ENCODE measurements at places on chromosomes 12 and 14.

- no peak for DNase-seq
These were observed 23.4 kb downstream of the KIF26A start for GRCh38 chr14:104161602-104162367.

DNA sequence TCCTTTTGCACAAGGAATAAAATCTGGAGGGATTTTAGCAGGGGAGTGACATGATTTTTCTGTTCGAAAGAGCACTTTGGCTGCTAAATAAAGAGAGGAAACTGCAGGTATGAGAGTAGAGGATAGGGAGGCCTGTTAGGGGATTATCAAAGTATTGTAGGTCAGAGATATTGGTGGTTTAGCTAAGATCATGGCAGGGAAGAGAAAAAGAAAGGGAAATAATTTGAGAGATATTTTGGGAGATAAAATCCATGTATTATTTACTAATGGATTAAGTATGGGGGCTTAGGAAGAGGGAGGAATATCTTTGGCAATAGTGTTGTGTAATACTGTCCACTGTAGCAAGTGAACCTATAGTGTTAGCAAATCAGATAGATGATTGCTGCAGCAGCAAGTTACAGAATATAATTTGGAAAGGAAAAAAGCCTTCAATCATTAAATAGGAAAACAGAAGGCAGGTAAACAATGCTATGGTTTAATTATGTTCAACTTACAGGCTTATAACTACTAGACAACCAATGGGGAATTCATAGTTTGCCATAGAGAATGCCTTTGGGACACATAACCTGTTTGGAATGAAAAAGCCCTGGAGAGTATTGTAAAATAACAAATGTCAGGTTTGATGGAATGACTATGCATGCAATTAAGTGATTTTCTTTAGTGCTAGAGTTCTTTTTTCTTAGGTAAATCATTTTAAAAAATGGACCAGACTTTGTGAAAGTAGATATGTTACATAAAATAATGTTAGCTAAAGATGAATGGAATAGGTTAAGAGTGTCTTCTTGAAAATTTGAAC lies 50.5 kb downstream of the ADIPOR2 start:
- DNase-seq, result no peak

DNA sequence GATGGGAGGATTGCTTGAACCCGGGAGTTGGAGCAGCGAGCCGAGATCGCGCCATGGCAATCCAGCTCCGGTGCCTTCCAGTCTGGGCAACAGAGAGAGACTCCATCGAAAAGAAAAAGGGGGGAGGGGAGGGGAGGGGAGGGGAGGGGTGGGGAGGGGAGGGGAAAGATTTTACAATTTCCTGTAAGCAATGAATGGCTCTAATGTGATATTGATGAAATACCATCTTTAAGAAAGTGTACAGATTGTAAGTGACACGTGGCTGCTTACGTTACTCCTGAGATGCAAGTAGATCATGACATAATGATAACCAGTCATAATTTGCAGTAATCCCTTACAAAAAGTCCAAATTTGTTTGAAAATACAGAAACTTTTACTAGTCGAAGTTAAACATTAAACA lies 1.4 kb downstream of the SLC25A21 start:
- DNase-seq, result no peak

- no peak for DNase-seq
These were observed 165.2 kb upstream of the OTX2 start for GRCh38 chr14:56975521-56975920.

DNA sequence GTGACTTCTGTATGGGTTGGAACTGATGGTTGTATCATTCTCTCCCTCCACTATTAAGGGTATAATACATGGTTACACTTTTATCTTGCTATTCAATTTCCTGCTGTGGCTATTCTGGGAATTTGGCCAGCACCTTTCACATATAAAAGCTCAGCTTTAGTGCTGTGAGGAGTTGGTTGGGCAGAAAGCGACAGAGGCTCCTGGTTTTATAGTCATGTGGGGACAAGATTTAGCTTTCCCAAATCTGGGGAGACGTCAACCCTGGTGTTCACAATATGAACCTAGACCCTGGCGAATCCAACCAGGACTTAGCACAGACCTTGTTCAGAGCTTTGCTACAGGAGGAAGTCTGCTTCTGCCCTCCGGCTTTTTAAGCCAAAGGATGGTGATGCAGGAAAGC lies 36.5 kb downstream of the FOS start:
- DNase-seq, result no peak

- no peak for DNase-seq
These were observed 8.5 kb downstream of the FOXG1 start for GRCh38 chr14:28774764-28775735.

GRCh38 chr12:70190262-70191010 lies 52.8 kb upstream of the CNOT2 start:
- no peak for DNase-seq

GRCh38 chr14:58428118-58428683 lies 682 bp downstream of the KIAA0586 start:
- DNase-seq, result no peak

GRCh38 chr12:89756585-89757398 lies 48.2 kb upstream of the ATP2B1 start:
- no peak for DNase-seq
